ENCODE measurements at places on chromosomes 1 and 21.
A peak's percentile ranks its signal among the peaks of the same experiment; 100 is the strongest.

DNA sequence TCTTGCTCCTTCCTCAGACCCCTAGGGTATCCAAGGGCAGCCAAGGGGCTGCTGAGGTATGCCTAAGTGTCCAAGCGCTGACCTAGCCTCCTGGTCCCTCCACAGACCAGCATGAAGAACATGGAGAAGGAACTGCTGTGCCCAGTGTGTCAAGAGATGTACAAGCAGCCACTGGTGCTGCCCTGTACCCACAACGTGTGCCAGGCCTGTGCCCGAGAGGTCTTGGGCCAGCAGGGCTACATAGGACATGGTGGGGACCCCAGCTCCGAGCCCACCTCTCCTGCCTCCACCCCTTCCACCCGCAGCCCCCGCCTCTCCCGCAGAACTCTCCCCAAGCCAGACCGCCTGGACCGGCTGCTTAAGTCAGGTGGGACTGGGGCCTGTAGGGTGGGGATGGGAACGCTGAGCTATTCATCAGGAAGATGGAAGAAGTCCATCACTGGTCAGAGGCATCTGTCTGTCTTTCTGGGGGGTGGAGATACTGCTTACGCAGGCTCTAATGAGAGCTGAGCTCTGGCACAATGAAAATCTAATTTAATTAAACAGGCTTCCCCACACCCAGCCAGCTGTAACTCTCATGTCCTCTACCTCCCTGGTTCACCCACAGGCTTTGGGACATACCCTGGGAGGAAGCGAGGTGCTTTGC lies 1.8 kb downstream of the TRIM46 start:
- no peak for DNase-seq

DNA sequence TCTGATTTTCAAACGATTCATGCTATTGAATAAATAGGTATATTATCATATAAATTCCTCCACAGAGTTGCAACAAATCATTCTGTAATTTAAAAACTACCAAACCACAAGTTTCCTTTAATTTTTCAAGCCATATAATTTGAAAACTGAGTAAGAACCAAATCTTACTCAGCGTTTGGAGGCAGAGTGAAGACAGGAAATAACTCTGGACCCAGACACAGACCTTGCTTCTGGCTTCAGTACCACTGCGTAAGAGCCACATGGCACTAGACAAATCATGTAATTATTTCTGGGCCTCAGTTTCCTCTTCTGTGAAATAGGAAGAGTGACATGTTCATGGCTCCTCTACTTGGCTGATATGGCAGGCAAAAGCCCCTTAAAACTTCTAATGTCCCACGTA lies 82.4 kb downstream of the SMYD2 start:
- no peak for DNase-seq

- no peak for DNase-seq
Observed at GRCh38 chr1:182391028-182391361, 595 bp downstream of the GLUL start.

- DNase-seq, result no peak
Observed at GRCh38 chr21:33078907-33079582, 9.1 kb downstream of the OLIG1 start.

- DNase-seq, result no peak
Observed at GRCh38 chr1:241586905-241587512, 53.2 kb downstream of the CHML start.

DNA sequence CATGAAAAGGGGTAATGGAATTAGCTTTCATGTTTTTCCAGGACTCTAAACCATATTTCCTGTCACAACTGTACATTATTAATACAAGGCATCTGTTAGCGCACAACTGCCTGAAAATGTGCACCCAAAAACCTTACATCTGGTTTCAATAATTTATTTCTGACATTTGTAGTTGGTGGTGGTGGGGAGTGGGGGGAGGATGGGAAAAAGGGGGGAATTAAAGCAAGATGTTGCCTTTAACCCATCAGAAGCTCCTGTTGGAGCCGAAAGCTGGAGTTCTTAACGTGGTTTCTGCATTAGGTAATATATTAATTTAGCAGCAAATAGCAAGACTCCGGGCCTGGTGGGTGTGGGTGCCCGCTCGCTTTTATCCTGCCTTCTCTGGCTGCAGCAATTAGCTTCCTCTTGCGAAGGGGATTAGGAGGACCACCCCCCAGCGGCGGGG lies 36.9 kb upstream of the HHAT start:
- peak; percentile 74 for DNase-seq

- no peak for DNase-seq
Observed at GRCh38 chr1:228271701-228272251, 63.9 kb downstream of the OBSCN start.

DNA sequence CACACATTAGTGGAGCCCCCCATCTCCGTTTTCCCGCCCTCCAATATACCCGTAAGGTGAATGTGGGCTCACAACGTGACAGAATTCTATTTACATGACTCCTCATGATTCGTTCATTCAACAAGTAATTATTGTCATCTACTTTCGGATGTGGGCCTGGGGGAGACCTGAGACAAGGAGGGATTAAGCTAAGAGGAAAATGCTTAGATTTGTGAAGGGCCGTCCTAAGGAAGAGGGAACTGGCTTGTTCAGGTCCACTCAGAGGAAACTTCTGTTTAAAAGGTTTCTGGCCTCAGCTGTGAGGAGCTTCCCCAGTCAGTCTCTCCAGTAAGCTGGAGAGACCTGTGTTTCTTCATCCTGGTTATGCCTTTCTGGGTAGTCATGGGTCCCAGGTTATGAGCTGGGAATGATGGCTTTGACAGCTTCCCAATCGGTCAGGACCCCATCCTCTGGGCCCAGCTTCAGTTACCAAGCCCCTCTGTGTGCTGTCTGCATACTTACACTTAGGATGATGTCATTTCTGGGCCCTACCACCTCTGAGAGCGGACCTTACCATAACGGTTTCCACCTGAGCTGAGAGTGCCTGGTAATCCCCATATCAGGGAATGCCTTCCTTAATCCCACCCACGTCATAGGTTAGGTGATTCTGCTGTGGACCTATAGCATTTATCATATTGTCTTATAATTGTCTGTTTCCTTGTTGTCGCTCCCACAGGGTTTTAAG lies 687 bp upstream of the ERI3 start:
- no peak for DNase-seq

DNA sequence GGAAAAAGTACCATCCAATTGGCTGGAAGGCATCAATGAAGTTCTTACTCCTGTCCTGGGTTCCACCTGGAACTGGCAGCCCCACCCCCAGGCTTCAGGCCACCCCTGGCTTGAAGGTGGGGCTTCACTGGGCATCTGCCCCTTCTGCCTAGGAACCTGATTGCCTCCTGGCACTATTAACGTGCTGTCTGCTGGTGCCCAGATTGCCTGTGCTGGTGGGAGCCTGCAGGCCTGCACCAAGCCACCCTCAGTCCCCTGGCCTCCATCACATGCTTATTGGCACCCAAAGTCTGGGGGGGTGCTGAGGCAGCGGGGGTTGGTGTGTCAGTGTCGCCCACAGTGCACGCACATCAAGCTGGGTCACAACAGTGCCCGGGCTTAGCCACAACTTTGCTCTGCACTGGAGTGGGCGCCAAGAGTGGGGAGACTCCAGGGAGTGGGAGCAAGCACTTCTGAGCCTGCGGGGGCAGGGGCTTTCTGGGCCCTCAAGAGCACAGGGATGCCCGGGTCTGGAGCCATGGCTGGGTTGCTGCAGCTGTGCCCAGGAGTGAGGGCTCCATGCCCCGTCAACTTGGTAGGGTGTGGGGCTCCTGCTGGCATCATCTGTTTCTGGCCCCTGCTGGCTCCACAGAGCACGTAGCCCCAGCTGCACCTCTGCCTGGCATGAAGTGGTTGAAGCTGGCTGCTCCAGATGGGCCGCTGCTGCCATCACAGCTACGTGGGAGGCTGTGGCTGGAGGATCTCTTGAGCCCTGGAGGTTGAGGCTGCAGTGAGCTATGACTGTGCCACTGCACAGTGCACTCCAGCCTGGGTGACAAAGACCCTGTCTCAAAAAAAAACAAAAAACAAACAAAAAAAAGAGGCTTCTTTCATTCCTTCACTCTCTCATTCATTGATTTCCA lies 4.1 kb upstream of the LSM10 start:
- DNase-seq, result no peak

- DNase-seq, result no peak
Observed at GRCh38 chr1:112461200-112461871, 47.4 kb upstream of the WNT2B start.

DNA sequence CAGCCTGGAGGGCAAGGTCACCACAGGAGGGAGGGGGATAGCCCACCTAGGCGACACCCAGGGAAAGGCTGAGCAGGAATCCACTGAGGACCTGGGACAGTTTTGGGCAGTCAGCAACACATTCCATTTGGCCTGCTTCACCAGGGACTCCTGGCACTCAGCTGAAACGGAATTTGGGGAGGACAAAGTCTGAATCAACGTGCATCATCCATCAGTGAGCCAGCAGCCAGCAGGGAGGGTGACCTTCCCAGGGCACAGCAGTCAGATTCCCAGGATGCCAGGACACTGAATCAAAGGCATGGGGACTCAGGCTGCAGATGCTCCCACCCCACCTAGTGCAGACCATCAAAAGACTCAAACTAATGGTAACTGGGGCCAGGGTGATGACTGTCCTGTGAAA lies 4.6 kb downstream of the SH3BP5L start:
- peak; percentile 49 for DNase-seq

GRCh38 chr1:161772397-161772796 lies 6.3 kb downstream of the ATF6 start:
- DNase-seq, result no peak

- DNase-seq, result no peak
Observed at GRCh38 chr1:8951231-8951630, 5.6 kb downstream of the CA6 start.

- DNase-seq, result no peak
Observed at GRCh38 chr1:110948038-110948810, 15.5 kb downstream of the LRIF1 start.

- DNase-seq, result no peak
Observed at GRCh38 chr1:66439031-66439740, 94.8 kb upstream of the SGIP1 start.

DNA sequence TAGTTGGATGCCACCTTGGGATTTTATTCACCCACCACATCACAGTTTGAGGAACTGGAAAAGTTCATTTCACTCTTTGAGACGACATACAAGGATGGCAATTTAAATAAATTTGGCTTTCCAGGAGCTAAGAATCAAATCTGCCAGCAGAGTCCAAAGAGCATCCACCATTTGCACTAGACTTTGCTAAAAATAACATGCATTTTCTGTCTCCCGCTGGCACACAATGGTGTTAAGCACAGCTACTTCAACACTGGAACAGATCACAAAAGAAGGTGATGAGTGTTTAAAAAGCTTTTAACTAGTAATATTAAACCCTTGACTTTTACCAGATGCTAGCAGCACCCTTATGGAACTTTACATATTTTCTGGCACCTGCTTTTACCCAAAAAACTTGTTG lies 44.6 kb downstream of the MAEL start:
- DNase-seq, result no peak

DNA sequence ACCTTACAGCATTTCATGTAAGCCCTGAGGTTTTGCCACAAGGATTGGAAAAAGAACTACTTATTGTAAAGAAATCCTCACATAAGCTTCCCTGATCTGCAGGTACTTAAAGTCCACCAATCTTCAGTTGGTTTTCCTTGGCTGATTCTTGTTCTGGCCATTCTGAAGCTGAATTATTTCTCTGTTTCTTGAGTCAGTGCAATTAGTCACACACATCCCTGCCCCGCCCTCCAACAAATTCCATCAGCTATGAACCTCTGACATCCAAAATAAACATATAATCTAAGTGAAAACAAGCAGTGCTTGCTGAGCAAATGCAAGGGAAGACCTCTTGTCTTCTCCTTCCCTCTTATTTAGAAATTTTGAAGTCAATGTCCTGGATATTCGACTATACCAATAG lies 8.2 kb upstream of the FNDC7 start:
- peak; percentile 28 for DNase-seq

DNA sequence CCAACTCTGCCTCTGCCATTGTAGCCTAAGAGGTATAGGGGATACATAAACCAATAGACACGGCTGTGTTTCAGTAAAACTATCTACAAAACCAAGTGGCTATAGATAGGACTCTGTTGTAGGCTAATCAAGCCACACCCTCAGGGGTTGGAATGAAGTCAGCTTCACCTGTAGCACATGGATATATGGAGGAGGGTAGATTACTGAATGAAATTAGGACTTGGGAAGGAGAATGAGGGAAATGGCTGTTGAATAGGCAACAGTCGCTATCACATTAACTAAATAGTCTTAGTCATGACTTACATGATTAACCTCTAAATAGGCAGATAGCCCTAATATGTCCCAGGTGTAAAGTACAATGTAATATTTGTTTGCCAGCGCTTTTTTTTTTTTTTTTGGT lies 49.7 kb downstream of the DESI2 start:
- no peak for DNase-seq

DNA sequence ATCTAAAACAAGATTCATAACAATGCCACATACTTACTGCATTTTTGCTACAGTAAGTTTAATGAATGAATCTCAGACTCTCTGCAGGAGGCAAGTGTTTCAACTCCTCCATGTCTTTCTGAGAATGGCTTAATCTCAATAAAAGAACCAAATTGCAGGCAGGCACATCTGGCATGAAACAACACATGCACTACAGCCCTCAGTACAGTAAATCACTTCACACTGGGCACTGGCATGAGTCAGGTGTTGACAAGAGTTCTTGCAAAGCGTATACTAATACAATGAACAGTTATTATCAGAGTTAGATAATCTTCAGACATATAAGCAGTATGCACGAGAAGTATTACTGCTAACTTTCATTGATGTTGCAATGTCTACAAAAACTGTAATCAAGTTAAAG lies 1386.8 kb downstream of the MRPL39 start:
- no peak for DNase-seq

DNA sequence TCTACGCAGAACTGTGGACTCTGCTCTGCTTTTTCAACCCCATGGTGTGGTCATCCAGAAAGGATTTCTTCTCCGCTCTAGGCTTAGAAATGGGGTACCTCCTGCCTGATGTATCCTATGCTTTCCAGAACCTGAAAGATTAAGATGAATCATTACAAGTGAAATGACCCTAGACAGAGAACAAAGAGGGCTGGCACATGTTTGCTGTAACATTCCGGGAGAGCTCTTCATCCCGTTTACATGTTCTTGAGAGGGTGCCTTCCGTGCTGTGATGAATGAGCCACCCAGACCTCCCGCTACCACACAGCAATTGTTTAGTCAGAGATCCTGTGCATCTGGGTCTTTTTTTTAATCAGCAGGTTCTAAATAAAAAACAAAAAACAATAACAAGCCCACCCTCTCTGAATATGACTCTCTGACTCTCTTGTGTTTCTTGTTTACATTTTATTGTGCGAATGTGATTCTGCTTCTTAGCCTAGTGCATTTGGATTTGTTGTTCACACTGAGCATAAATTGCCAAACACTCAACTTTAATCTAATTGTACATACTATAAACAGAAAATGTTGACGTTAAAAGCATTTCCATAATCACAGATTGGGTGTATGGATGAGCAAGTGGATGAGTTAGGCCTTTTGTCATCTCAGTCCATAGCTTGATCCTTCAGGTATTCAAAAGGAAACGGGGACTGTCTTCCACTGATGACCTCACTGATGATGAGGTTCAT lies 87.1 kb downstream of the GPR88 start:
- DNase-seq, result no peak

GRCh38 chr1:78426408-78426807 lies 64.4 kb upstream of the PTGFR start:
- DNase-seq, result no peak

GRCh38 chr1:233721004-233721595 lies 107.2 kb downstream of the KCNK1 start:
- DNase-seq, result no peak

- no peak for DNase-seq
Observed at GRCh38 chr21:44816761-44817505, 929 bp downstream of the SUMO3 start.
